ENCODE measurements at places on chromosomes 4 and X.

- DNase-seq, result no peak
Measured at GRCh38 chrX:138492371-138492770, 219.1 kb downstream of the FGF13 start.

GRCh38 chr4:986879-987623 lies at the start of gene IDUA:
Gene IDUA, plus strand, starts transcription at chr4:987044. Its CDS starts 41 bp downstream, at chr4:987085.
- peak; percentile 67 for DNase-seq

GRCh38 chr4:19544446-19545125 lies 707.1 kb upstream of the SLIT2 start:
- DNase-seq, result no peak

DNA sequence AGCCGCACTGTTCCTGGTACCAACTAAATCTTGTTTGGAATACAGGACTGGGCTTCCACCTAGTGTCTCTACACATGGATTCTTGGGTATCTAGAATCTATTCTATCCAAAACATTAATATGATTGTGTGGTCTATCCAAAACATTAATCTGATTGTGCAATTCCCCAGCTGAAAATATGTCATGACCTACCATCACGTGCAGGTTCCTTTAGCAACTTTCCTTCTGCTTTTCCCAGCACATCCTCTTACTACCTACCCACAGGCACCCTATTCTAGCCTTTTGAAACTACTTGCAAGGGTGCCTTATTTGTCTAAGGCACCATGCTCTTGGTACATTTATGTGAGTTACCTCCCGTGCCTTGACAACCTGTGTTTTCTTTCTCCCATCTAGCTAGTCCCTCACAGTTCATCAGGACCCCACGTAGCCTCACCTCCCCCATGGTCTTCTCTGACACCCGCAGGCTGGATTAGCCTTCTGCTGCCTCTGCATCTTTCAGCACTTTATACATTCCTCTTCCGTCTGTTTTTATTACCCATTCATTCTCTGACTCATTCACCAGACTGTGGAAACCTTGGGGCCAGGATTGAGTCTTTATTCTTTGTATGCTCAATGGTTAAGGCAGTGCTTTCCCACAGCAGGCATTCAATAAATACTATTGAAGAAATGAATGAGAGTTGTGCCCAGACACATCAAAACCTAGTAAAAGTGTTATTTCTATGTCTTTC lies 88.8 kb upstream of the FAM9B start:
- no peak for DNase-seq

GRCh38 chrX:336227-336626 lies 17.6 kb upstream of the GTPBP6 start:
- no peak for DNase-seq

DNA sequence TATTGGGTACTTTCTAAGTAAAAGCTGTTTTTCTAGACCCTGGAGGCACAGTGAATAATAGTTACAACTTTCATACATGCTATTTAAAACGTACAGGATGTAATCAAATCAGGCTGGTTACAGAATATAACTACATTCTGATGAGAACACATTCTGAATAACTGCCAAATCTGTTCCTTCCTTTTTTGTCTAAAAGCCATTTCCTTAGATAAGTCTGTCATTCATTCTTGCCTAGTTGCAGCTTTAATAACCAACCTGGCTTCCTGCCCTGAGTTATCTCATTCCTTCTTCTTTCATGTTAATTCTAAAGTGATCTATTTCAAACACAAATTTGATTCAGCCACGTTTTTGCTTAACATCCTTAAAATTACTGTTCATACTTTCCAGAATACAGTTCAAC lies 189.7 kb upstream of the ITM2A start:
- DNase-seq, result no peak

DNA sequence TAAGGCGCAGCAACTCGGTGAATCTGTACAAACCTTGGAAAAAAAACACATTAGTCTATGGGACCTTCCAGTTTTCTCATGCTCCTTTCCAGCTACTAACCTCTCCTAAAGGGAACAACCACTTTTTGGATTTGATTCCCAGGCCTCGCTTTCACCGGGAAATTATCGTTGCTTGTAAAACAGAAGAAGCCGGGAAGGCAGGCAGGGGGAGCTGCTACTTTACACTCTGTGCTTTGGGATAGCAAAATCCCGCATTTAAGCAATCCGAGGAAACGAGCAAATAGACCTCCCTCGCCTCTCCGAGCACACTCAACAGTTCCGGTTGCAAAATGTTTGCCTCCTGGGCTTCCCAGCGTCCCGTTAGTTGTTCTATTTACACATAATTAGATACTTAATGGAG lies 1.2 kb downstream of the CD38 start:
- DNase-seq, result no peak

GRCh38 chr4:122687531-122688061 lies 44.9 kb upstream of the BBS12 start:
- DNase-seq, result no peak

- DNase-seq, result no peak
Measured at GRCh38 chrX:111083081-111083480, 12.9 kb upstream of the PAK3 start.

- no peak for DNase-seq
Measured at GRCh38 chrX:129659141-129659540, 4.4 kb upstream of the APLN start.

DNA sequence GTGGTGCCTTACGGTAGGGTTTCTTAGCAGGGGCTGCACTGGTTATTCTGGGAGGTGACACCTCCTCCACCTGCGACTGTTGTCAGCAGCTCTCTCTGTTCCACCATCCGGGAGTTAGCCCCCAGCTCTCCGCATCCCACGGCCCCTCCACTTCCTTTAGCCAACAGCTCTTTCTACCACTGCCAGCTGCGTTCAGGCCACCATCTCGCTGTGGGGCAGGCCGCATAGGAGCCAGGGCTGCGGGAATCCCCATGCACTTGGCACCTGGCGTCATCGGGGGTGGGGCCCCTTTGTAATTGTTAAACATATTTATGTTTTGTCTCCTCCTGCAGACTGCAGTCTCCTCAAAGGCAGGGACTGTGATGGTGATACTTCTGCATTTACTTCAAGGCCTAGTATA lies 480.2 kb downstream of the SMARCA1 start:
- DNase-seq, result no peak

GRCh38 chr4:188147176-188147575 lies 7.9 kb downstream of the TRIML1 start:
- no peak for DNase-seq

GRCh38 chrX:141405853-141406492 lies 163.7 kb upstream of the SPANXC start:
- DNase-seq, result no peak

- DNase-seq, result no peak
Measured at GRCh38 chrX:31356275-31357212, 284.7 kb upstream of the FTHL17 start.

- DNase-seq, result no peak
Measured at GRCh38 chr4:8437281-8437680, 3.2 kb downstream of the ACOX3 start.

All from GM18507 (cell line).